HS-27A (cell line): ENCODE measurements at places on chromosomes 5 and 9.

GRCh38 chr5:43498581-43498980, 14.9 kb upstream of the TMEM267 start:
- DNase-seq: no peak

DNA sequence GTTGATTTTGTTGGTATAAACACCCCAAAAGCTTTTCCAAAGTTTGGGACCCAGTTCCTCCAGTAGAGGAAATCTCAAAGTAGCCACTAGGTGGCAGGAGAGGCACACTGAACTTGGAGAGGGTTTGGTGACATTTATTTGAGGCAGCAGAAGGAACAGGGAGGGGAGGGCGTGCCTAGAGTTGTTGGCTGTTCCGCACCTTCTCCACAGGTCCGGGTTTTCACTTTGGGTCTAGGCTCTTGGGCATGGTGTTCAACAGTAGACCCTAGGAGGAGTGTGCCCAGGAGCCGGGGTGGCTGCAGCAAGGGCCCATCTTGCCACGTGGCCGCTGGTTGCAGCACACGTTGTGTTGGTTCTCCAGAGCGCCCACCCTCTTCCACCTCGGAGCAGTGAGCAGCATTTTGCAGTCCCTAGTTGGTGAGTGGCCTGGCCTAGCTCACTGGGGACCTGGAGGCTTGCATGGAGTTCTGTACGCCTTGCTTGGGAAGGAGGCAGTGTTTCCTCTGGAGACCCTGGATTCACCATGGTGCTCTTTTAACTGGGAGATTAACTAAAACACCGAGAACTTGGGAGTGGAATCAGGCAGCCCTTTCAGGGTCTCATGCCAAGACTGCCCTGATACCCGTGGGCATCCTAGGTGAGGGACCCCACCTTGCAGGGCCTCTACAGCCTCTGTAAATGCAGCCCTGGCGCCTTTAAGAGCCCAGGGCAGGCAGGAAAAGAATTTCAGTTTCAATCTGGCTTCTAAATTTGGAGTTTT, 28.2 kb downstream of the PTPA start:
- peak; percentile 83 for DNase-seq

GRCh38 chr9:115978659-115979096, 174.9 kb upstream of the PAPPA start:
- DNase-seq: no peak

DNA sequence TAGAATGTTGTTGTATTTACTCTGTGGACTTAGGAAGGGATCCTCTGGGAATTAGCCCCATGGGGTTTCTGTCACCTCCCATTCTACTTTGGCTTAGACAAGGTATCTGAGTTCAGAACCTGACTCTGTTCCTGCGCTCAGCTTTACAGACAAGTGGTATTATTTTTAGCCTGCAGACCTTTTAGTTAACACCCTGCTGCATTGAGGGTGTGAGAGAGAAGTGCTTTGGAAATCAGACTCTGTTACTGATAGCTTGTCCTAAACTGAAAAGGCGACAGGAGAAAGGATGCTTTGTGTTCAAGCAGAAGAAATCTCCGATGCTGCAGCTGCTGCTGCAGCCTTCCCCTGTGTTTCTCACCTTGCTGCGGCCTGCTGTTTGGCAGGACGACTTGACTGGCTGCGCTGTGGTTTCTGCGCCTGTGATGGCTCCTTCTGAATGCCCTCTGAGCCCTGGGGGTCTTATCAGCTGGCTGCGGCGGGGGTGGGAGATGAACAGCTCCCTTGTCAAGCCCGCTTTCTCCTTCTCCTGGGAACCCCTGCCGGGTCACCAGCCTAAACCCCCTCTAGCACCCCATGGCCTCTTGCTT, 61.9 kb downstream of the PGM5 start:
- no peak for DNase-seq

DNA sequence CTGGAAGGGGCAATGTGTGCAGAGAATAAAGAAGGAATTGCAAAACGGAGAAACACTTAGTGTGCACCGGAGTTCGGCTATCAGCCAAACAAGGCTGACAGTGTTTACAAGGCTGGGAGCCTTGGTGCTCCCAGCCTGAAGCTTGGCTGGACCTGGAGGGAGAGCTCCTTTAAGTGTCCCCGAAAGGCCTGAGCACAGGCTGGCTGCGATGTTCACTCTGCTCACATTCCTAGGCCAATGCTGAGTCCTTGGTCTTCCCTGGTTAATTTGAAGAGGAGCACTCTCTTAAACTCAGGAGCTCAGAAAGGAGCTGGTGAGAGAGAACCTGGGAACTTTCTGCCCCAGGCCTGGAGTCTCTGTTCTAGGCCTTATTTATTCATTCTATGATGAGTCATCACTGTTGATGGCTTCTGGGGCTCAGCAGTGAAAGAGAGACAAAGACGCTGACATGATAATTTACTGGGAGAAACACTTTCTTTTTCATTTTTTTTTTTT, 88.6 kb upstream of the MYO10 start:
- no peak for DNase-seq

- DNase-seq: no peak
Measured at GRCh38 chr5:31396611-31397295, 135.1 kb downstream of the DROSHA start.

GRCh38 chr5:109668668-109669422, 20.9 kb upstream of the MAN2A1 start:
- no peak for DNase-seq

GRCh38 chr5:59660737-59661136, 232.8 kb downstream of the PDE4D start:
- DNase-seq: no peak

- no peak for DNase-seq
Measured at GRCh38 chr9:136241542-136241941, 4.1 kb downstream of the QSOX2 start.

- peak; percentile 7 for DNase-seq
Measured at GRCh38 chr5:128905568-128906110, 59.6 kb upstream of the SLC27A6 start.
